ENCODE measurements at places on chromosomes 16 and 17. TPM values are rescaled to one million over a fixed set of nuclear protein-coding genes. Genes with fewer than 3 reads are reported as not detected.

Gene ANKFN1
- 0.96 TPM for total RNA-seq

Gene RNF227
- 0.49 TPM for total RNA-seq

Gene RNF222
- total RNA-seq: not detected

Gene MYH10
- total RNA-seq: 218 TPM

Gene SUPT6H
- total RNA-seq: 108 TPM

Gene GLIS2
- total RNA-seq: 16.5 TPM

Gene DOC2A
- total RNA-seq: 4.2 TPM

Gene TBC1D3H
- total RNA-seq: 0.37 TPM

Gene CDH13
- total RNA-seq: 81.1 TPM

Gene ESRP2
- total RNA-seq: not detected

Gene TMIGD1
- not detected for total RNA-seq

Gene CENPN
- 9.2 TPM for total RNA-seq

Gene ODAD4
- total RNA-seq: 3.4 TPM

Gene ATP1B2
- 11.3 TPM for total RNA-seq

Gene GSG1L
- 0.91 TPM for total RNA-seq

Gene KRT35
- not detected for total RNA-seq

Gene MON1B
- 47.0 TPM for total RNA-seq

Gene TBC1D26
- total RNA-seq: 2.4 TPM

Gene OTOA
- not detected for total RNA-seq

Gene CDK5R1
- total RNA-seq: 73.9 TPM

Gene GDPD1
- total RNA-seq: 34.3 TPM

Gene TRIM25
- 1.9 TPM for total RNA-seq

Gene FOXJ1
- not detected for total RNA-seq

Gene TGFB1I1
- total RNA-seq: 19.2 TPM

Gene SHISA6
- 12.6 TPM for total RNA-seq

Gene EVI2B
- total RNA-seq: not detected

Gene ABAT
- total RNA-seq: 70.9 TPM

Gene MYH2
- total RNA-seq: not detected

Gene ASIC2
- total RNA-seq: 0.74 TPM

Gene TANGO6
- total RNA-seq: 16.1 TPM

Gene SETD6
- 25.9 TPM for total RNA-seq

Gene MRPL10
- 38.7 TPM for total RNA-seq

Gene ZNF423
- total RNA-seq: 149 TPM

Gene TRIM72
- 0.10 TPM for total RNA-seq

Gene CD300LF
- not detected for total RNA-seq

Gene ASB16
- total RNA-seq: not detected

Gene KRT28
- not detected for total RNA-seq
